ENCODE measurements at places on chromosomes 16 and 17. TPM values are rescaled to one million over a fixed set of nuclear protein-coding genes. Genes with fewer than 3 reads are reported as not detected.

ANKFN1 gene
- 0.42 TPM for total RNA-seq

DNA sequence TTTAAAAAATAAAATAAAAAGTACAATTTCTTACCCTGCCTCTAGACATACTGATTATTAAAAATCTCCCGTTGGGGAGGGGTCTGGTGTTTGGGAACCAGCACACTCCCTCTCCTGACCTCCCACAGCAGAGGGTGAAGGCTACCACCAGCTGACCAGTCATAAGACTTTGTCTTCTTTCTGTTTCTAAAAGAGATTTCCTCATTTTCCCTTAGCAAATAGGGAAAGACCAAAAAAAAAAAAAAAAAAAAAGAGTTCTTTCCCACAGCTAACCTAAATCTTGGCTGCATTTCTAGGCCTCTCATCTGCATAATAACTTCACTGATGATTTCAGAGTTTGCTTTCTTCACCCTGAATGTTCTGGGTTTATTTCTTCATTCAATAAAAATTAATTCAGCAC, 30.3 kb downstream of the CDK5RAP3 start:
- no peak for DNase-seq

MYOCD gene
- total RNA-seq: not detected

RAB26 gene
- 0.46 TPM for total RNA-seq

DNA sequence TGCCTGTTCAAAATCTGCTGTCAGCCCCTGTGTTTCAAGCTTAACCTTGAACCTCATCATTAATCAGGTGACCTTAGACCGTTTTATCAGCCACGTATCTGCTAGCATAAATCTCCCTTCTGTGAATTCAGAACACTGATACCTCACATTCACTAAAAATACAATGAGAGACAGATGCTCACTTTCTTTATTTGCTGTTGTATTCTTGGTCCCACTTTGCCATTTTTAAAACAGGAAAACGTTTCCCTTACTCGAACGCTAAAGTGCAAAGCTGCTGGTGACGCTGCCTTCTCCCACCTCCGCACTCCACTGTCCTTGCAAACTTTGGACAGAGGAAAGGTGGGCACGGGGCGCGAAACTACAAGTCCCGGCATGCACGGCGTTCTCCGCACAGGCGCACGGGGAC, 220 bp upstream of the ARHGAP44 start:
- DNase-seq: no peak

DNA sequence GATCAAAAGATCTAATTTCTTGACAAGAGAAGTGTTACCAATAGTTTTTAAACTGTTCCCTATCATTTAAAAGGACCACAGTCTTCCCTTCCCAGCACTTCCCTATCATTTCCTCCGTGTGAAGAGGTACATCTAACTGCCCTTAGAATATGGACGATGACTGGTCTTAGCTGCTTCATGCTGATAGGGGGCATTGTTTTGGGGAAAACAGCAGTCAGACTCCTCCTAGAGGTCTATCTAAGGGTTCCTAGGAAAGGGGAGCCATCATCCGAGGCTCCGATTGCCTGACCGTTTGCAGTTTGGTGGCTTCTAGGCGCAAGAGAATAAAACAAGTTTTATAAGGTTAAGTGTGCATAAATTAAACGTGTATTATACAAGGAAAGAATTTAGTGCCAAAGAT, 7.1 kb downstream of the FZD2 start:
- DNase-seq: no peak

- no peak for DNase-seq
Observed at GRCh38 chr17:57400648-57401047, 144.3 kb downstream of the MSI2 start.

Data from pulmonary artery endothelial cell (primary cell).